ENCODE measurements at places on chromosomes 16 and 17. TPM values are rescaled to one million over a fixed set of nuclear protein-coding genes. Genes with fewer than 3 reads are reported as not detected.

Gene TBC1D3G
- 1.7 TPM for total RNA-seq

GRCh38 chr17:73290399-73291259, 21.2 kb downstream of the CDC42EP4 start:
- DNase-seq: no peak

GRCh38 chr17:75970626-75971025, 8.3 kb downstream of the ACOX1 start:
- DNase-seq: no peak

Gene AOC3
- total RNA-seq: 111 TPM

Gene NPIPB2
- total RNA-seq: 3.6 TPM

DNA sequence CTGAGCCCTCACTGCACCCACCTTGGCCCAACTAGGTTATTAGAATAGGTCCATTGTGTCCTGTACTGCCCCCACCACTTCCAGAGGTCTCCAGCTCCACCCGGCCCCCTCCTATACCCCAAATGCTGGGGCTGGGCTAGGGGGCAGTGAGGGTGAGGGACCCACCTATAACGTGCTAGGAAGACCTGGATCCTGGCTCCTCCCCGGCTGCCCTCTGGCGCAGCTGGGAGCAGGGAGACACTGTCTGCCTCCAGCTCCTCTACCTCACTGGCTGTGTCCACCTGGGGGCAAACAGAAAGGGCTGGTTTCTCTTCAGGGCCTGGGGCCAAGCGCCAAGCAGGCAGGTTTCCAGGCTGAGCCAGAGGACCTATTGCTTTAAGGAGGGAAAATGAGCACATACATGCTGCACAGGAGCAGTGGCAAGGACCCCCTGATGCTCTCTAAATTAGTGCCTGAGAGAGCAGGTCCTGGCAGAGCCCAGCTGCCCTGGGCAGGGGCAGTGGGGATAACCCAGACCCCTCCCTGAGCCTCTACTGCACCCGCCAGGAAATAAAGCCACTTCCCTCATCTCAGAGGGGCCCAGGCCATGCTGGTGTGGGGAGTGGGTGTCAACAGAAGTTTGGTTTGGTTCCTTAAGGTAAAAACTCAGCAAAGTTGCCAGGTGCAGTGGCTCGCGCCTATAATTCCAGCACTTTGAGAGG, 12.2 kb downstream of the TSPOAP1 start:
- DNase-seq: peak; percentile 10

Data from upper lobe of left lung (tissue), 6 donors.